ENCODE measurements at places on chromosomes 1 and 21.

GRCh38 chr1:224959656-224960055, 30.2 kb downstream of the DNAH14 start:
- no peak for DNase-seq

DNA sequence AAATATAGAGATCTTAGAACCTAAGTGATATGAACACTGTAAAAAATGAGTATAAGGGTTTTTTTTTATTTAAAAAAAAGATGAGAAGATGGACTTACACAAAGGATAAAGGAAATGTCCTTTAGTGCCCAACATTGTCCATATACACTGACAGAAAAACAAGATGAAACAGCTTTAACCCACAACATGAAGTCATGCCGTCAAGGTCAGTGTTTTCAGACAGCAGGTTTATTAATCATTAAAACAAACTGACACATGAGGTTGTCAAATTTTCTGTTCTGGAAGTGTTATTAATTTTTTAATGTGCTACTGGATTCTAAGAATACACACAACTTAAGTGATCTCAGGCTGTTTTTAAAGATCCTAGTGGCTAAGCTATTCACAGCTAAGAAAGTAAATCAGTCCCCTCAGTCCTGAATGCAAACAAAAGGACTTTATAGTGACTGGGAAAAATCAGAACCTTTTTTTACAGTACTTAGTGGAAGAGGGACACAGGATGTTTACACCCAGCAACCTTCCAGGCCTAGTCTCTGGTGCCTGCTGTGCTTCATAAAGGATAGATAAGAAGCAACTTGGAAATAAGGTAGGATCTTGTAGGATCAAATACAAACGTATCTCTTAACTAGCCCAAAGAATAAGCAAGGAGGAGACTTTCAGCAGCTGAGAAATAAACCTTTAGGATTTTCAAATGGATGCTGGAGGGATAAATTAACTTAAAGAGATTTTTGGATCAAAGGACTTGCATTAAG, 21.9 kb upstream of the PKN2 start:
- DNase-seq, result no peak

DNA sequence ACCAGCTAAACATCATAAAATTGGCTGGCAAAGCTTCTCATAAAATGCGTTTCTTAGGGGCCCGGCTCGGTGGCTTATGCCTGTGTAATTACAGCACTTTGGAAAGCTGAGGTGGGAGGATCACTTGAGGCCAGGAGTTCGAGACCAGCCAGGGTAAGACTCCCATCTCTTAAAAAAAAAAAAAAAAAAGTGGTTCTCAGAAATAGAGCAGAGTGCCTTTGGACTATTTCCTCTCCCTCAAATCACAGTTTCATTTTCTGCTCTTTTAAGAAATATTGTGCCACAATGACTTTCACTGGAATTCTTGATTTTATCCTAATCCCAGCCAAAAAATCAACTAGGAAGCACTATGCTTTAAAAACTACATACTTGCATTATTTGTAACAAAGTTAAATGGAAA, 13.3 kb downstream of the HSF2BP start:
- no peak for DNase-seq

- no peak for DNase-seq
These were observed 96.6 kb downstream of the PTPN14 start for GRCh38 chr1:214454569-214455396.

GRCh38 chr1:38029081-38029681, 16.6 kb downstream of the UTP11 start:
- DNase-seq, result no peak

DNA sequence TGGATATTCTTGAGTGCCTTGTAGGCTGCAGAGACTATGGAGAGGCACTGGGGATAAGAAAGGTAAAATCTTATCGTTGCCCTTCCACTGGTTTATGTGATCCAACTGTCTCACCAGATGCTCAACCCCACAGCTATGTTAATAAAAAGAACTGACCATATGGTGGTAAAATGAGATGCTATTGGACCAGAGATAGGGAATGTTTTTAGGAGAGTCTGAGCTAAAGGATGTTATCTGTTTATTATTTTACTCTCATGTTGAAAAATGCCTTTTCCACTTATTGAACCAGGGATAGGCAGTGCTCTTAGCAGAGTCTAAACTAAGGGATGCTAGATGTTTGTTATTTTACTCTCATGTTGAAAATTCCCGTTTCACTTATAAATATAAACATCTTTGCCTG, 172.8 kb upstream of the GREM2 start:
- DNase-seq, result no peak
